Kidney capillary endothelial cell (primary cell): ENCODE measurements at places on chromosomes 3 and 15.

- DNase-seq, result no peak
Observed at GRCh38 chr15:42404461-42405235, 45.3 kb downstream of the CAPN3 start.

DNA sequence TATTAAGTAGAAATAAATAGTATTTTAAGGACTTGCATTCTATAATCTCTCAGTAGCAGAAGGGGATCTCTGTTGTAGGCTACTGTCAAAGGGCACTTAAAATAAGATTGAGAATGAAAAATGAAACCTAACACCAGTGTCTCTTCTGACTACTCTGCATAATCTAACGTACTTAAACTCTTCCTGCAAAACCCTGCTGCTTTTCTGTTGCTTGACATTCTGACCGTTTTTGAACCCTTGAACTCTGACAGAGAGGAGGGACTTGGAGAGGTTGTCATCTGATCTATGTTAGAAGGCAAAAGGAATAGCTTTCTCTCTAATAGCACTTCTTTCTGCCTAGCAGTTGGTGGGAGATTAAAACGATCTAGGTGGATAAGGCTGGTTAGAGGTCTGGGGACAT is 204.6 kb downstream of the ZIC1 start:
- DNase-seq, result no peak

GRCh38 chr3:13645801-13646637 is 97.1 kb downstream of the FBLN2 start:
- no peak for DNase-seq

- DNase-seq, result no peak
Observed at GRCh38 chr3:172987273-172987672, 153.8 kb downstream of the SPATA16 start.

GRCh38 chr3:186319945-186320344 is 42.1 kb downstream of the DGKG start:
- no peak for DNase-seq

- no peak for DNase-seq
Observed at GRCh38 chr15:23647421-23648370, at the start of gene MAGEL2. Gene MAGEL2 (minus strand): TSS chr15:23647867. CDS start chr15:23647742, 125 bp downstream.

- no peak for DNase-seq
Observed at GRCh38 chr3:115322901-115323300, 175.8 kb upstream of the ZBTB20 start.

DNA sequence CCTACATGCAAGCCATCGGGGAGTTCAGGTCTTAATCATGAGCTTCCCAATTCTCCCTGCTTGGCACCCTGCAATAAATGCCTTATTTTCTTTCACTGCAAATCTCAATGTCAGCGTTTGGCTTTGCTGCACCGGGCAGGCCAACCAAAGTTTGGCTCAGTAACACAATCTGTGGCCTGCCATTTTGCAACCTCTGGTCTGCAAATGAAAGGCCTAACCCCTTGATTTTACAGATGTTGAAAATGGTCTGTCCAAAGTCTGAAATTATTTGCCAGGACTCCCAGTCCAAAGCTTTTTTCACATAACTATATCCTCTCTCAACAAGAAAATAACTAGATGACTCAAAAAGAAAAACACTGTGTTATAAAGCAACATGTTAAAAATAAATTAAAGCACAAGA is 34.0 kb upstream of the LEKR1 start:
- no peak for DNase-seq

DNA sequence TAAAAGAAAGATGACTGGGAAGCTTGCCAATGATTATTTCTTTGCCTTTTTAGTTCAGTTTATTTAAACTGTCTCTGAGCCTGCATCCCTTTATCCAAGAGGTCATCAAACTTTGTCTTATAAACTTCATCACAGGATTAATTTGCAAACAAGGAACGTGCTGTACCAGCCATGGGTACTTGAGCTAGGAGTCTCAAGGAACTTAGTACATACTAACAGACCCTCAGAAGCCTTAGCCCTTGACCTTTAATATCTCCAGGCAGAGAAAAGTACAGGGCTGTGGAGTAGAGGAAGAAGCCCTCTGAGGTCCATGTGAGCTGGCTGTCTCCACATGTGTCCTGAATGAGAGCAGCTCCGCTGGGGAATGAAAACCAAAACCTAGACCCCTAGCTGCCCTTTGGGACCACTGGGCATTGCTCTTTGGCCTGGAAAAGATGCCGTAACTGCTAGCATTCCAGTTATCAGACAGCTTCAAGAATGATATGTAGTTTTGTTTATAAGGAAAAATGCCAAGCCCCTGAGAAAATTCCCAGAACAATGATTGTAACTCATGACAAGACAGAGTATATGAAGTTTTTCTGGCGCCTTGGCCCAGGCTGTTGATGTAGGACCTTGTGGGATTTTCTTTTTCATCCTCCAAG is 92.1 kb downstream of the ASB7 start:
- DNase-seq, result no peak

DNA sequence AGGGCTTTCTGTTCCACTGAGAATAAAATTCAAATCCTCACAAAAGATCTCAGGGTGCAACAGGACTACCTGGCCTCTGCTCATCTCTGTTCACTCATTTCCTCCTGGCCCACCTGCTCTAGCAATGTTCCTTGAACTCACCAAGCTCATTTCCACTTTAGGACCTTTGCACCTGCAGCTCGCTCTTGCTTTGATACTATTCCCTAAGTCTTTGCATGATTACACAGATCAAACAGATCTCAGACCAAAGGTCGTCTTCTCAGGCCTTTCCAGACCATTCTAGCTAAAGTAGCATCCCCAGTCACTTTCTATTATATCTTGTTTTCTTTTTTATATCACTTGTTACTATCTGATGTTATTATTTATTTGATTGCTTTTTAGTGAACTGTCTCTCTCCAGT is 54.7 kb downstream of the B3GNT5 start:
- DNase-seq, result no peak

DNA sequence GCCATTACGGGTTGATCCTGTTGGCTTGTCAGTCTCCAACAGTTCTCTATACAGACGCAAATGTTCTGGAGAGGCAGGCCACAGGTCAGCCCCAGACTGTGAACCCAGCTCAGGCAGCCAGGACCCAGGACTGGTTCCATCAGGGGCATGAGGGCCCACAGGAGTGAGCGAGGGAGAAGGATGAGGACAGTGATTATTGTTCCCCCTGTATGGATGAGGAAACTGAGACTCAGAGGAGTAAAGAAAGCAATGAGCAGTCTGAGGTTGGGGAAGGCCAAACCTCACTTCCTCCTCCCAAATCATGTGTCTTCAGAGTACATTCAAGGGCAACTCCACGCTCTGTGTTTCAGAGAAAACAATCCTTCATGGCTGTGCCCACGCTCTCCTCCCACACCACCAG is 121.9 kb downstream of the RPLP1 start:
- no peak for DNase-seq

GRCh38 chr3:148873270-148873927 is 8.3 kb downstream of the CPA3 start:
- no peak for DNase-seq

DNA sequence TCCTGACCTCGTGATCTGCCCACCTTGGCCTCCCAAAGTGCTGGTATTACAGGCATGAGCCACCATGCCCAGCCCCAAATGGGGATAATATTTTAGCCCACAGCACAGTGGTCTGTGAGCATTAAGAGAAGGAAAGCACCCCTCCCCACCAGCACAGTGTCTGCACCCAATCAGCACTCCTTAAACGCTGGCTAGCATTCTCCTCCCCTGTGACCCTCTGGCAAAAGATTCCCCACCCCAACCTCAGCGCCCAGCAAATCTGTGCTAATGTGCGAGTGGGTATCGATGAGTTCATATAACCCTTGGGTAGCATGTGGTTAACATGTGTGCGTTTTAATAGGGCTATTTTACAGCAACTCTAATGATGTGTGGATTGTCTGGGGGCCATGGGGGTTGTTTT is 18.3 kb upstream of the EPHB3 start:
- no peak for DNase-seq

GRCh38 chr15:41934843-41935242 is 37.5 kb downstream of the EHD4 start:
- peak; percentile 72 for DNase-seq

DNA sequence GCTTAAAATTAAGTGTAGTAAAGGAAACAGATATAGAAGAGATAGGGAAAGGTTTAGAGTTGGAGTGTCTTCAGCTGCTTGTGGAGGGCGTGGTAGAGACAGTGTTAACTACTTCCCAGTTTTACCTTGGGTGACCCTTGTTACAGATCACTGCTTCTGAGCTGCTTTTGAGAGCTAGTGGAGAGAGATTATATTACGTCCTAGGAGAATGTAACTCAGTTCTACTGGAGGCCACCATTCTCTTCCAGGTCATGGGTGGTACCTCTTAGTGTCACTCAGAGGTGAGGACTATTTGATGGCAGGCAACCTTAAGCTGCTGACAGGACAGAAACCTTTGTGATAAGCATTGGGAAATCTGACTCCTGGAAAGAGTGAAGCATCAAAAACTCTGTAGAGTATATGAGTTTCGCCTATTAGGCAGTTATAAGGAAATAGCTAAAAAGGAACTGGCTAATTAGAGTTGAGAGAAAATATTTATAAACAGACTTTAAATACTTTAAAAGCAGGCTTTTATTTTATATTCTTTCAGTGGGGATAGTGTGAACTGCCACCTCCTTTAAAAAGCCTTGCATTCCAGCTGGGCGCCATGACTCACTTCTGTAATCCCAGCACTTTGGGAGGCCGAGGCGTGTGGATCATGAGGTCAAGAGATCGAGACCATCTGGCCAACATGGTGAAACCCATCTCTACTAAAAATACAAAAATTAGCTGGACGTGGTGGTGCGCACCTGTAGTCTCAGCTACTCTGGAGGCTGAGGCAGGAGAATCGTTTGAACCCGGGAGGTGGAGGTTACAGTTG is 106.5 kb downstream of the ZNF609 start:
- DNase-seq, result no peak

DNA sequence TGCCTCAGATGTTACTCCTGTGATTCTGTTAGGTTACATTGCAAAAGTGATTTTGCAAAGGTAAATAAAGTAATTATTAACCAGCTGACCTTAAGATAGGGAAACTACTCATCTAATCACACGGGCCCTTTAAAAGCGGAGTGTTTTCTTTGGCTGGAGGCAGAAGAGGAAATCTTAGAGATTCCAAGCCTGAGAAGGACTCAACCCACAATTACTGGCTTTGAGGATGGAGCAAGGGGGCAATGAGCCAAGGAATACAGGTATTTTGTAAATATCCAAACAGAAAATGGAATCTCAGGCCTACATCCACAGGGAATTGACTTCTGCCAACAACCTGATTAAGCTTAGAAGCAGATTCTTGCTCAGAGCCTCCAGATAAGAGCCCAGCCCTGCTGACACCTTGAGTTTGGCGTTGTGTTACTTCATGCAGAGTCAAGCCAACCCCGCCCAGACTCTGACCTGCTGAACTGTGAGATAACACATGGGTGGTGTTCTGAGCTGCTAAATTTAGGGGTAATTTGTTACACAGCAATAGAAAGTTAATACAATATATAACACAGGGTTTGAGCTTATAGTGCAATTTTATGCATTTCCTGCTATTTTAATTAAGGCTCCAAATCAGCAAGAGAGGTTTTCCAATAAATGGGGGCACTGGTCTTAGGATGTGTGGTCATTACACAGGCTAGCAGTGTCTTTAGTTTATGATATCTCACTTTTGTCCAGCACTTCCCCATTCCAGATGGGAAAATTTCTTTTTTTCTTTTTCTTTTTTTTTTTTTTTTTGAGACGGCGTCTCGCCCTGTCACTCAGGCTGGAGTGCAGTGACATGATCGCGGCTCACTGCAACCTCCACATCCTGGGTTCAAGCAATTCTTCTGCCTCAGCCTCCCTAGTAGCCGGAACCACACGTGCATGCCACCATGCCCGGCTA is 19.5 kb downstream of the NFKBIZ start:
- DNase-seq, result no peak

DNA sequence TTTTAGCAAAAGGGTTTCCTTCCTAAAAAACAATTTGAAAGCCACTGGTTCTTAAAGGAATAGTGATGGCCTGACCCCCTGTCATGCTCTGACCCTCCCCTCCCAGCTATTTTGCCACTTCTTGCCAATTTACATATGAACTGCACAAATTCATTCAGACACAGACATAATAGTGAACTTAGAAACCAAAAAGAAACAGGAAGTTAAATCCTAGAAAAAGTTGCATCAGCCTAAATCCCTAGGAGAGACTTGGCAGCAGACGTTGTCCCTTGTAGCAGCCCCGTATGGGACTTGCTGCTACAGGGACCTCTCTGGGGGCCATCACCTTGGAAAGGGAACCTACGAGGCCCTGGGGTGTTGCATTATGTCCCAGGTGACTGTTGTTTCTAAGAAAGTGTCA is 14.3 kb upstream of the PDE8A start:
- DNase-seq, result no peak

GRCh38 chr15:89654847-89655805 is at the start of gene KIF7:
Gene KIF7 (minus strand): TSS chr15:89655467. CDS start chr15:89652930, 2,537 bp downstream.
- no peak for DNase-seq

- DNase-seq, result no peak
Observed at GRCh38 chr3:7692866-7693265, 808.8 kb upstream of the LMCD1 start.

DNA sequence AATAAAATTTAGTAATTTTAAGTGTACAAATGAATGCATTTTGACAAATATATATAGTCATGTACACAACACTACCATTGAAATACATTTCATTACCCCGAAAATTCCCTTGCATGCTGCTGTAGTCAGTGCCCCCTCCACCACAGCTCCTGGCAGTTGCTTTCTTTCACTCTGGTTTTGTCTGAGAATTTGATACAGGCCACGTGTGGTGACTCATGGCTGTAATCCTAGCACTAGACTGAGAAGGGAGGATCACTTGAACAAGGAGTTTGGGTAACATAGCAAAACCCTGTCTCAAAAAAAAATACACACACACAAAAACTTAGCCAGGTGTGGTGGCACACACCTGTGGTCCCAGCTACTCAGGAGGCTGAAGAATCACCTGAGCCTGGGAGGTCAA is 65.4 kb downstream of the TFRC start:
- no peak for DNase-seq

DNA sequence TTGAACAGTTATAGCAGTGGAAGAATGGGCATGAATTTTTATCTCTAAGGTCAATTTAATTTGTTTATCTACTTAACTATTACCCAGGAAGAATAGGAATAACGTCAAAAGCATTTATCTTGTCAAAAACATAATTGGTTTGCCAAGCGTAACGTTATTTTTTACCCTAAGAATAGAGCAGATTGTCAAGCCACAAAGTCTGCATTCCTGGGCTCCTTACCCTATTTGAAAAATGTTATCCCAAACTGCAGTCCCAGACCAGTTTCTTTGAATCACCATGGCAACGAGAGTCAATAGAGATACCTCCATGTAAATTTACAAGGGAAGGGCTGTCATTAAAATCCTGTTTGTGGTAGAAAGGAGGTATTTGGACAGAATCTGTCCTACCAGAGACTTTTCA is 61.1 kb downstream of the CPNE4 start:
- no peak for DNase-seq

- DNase-seq, result no peak
Observed at GRCh38 chr3:107428051-107428858, 51.0 kb downstream of the CCDC54 start.

DNA sequence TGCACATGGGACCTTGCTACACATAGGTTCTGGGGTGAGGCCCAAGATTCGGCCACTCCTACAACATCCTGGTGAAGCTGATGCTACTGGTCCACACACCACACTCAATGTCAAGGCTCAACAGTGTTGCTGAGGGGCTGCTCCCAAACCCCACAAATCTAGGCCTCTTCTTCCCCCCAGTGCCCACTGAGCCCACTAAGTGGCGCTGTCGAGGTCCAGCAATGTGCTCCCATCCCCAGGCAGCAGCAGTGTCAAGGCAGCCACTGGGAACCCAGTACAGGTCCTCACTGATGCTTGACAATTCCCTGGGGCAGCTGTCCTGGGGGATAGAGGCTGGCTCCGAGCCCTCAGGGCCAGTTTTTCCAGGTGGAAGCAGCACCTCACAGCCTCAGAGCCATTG is 21.5 kb downstream of the SCN5A start:
- no peak for DNase-seq
